CD4-positive, alpha-beta T cell (primary cell): ENCODE measurements at places on chromosomes 11 and 22.

- no peaks in the 10 kb centered on the region for H3K27me3 ChIP-seq
- no peak overlapping the region for H3K4me3 ChIP-seq
- no peak overlapping the region for H3K27ac ChIP-seq
- H3K4me1 ChIP-seq = no peaks in the 10 kb centered on the region
- no peak for DNase-seq
These were observed 11.6 kb upstream of the RTN4R start for GRCh38 chr22:20279662-20280134.

DNA sequence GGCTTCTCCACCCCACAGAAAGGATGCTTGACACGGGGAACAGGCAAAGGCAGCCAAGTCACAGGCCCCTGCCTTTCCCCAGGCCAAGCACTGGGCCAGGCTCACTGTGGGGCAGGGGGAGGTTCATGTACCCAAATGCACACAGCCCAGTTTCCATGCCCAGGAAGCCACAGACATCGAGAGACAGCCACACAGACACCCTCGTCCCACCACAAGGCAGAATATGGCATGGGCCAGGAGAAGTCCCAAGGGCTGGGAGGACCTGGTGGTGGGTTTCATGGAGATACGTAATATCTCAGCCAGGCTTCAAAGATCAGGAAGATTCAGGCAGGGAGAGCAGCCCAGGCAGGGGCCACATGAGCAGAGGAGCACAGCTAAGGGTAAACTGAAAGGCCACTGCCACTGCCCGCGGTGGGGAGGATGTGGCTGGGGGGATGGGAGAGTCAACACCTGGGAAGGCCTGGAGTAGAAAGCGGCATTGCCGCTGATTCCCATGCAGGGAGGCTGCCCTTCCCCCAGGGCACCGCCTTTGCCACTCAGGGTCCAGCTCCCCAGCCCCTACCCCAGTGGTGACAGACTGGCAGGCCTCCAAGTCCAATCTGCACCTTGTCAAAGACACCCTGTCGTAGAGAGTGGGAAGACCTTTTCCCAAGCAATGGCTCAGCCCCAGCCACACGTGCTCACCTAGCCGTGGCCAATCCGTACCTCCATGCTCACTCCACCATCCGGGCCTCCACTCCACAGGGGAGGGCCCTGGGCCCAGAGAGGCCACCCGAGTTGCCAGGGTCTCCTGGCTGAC lies 2.4 kb upstream of the MFNG start:
- no peak for DNase-seq
- H3K4me3 ChIP-seq = no peak overlapping the region
- H3K27me3 ChIP-seq = no peaks in the 10 kb centered on the region
- peaks cover 84% of the 10 kb centered on the region for H3K4me1 ChIP-seq
- H3K27ac ChIP-seq = no peak overlapping the region

DNA sequence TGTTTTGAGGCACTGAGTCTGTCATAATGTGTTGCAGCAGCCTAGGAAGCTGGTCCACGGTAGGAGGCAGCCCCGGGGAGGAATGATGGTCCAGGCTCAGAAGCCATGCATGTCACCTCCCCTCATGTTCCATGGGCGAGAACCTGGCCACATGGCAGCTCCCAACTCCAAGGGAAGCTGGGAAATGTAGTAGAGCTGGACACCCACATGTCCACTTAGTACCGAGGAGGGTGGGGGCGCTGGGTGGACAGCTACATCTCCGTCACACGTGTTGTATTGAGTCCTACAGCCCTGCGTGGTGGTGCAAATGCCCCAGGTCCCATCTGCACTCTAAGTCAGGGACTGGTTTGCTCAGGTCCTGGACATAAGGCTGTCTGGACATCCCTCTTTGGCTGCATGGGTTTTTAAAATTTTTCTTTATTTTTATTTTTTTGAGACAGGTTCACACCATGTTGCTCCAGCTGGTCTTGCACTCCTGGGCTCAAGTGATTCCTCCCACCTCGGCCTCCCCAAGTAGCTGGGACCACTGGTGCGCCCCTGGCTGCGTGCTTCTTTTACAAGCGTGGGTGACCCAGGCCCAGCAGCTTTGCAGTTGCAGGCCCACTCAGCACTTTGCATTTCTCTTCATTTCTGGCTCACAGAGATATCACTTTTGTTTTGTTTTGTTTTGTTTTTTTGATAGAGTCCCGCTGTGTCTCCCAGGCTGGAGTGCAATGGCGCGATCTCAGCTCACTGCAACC lies 3.9 kb upstream of the CTTN start:
- peaks cover 18% of the 10 kb centered on the region for H3K4me1 ChIP-seq
- H3K36me3 ChIP-seq = no peaks in the 10 kb centered on the region
- no peak overlapping the region for H3K27ac ChIP-seq
- peaks cover 17% of the 10 kb centered on the region for H3K27me3 ChIP-seq
- DNase-seq = no peak

GRCh38 chr11:125190566-125190965 lies 26.0 kb downstream of the PKNOX2 start:
- H3K27me3 ChIP-seq = peaks cover 28% of the 10 kb centered on the region
- H3K36me3 ChIP-seq = no peaks in the 10 kb centered on the region
- H3K4me1 ChIP-seq = no peaks in the 10 kb centered on the region
- DNase-seq = no peak
- H3K4me3 ChIP-seq = no peak overlapping the region

DNA sequence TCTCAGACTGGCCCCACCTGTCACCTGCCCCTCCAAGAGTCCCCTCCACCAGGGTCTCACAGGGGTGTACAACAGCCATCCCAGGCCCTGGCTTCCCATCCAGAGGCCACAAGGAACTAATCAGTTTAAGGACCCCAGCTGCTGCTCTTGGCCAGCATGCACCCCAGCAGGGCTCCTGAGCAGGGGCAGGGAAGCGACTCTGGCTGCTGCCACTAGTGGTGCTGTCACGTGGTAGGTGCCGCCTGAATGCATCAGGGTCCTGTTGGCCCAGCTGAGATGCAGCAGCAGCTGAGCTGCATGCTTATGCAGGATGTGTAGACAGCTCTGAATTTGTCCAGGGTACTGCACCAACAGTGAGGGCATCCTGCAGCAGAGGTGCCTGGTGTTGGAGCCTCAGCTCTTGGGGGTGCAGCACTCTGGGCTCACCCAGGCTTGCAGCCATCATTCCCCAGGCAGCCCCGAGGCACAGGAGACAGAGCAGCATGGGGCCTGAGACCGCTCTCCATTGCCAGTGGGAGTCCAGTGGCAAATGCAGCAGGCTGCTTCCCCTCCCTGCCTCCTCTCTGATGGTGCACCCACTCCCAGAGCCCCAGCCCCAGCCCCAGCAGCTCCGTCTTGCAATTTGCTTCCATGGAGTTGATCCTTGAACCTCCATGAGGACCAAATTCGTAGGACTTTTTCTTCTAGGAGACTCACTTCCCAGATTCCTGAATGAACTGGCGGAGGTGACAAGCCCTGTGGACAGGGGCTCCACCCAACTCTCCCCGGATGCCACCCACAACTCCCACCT lies 98.7 kb downstream of the MPPED1 start:
- H3K27me3 ChIP-seq = no peaks in the 10 kb centered on the region
- no peak overlapping the region for H3K4me3 ChIP-seq
- H3K4me1 ChIP-seq = no peaks in the 10 kb centered on the region
- H3K27ac ChIP-seq = no peak overlapping the region
- DNase-seq = no peak

DNA sequence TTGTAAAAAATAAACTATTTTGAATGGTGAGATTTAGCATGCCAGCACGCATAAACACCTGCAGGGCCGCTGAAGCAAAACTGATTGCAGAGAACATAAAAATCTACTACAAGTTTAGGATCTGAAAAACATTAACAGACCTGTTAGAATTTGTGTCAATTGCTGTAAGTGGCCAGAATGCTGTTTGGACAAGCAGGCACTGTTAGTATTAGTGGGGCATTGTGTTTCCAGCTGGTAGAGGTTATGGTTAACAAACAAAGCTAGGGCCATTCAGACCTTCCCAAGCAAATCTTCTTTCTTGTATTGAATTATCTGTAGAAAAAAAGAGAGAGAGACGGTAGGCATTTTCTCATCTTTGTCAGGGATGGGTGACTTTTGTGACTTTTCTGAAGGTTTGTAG lies 57.6 kb upstream of the OLFML1 start:
- H3K36me3 ChIP-seq = no peaks in the 10 kb centered on the region
- no peak for DNase-seq
- H3K27ac ChIP-seq = no peak overlapping the region
- H3K27me3 ChIP-seq = peaks cover 2% of the 10 kb centered on the region
- no peak overlapping the region for H3K4me3 ChIP-seq

GRCh38 chr11:2816523-2816922 lies 69.1 kb downstream of the CDKN1C start:
- H3K4me1 ChIP-seq = peaks cover 7% of the 10 kb centered on the region
- DNase-seq = no peak
- H3K4me3 ChIP-seq = no peak overlapping the region
- H3K36me3 ChIP-seq = peaks cover 2% of the 10 kb centered on the region
- H3K27me3 ChIP-seq = no peaks in the 10 kb centered on the region

DNA sequence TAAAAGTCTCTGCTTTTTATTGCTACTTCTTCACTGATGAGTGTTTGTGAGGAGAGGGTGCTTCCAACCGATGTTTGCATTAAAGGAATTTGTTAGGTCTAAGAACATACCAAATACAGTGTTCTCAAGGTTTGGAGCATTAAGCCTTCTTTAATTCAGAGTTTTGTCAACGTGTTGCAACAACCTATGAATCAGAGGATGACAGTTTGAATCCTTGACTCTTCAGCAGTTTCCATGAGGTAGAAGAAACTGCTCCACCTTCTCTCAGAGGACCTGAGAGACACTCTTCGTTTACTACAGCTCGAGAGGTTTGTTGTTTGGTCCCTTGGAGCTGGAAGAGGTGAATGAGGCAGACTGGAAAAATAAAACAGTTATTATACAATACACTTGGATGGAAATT lies 55.7 kb downstream of the NCAM1 start:
- no peak overlapping the region for H3K4me3 ChIP-seq
- no peaks in the 10 kb centered on the region for H3K36me3 ChIP-seq
- no peak for DNase-seq

DNA sequence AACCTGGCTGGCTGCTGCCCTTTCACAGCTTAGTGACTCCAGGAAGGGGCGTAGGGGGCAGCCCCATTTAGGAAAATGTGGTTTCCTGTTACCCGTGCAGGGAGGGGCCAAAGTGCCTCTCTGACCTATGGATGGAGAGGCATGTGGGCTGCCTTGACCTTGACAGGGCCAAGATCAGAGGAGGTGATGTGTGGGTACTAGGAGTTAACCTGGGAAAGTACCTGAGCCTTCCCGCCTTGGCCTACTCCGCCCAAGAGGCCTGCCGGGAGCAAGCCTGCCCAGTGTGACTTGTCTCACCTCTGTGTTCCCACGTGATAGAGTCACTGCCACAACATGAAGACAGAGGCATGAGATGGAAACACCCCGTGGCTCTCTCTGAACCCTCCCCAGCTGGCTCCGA lies 33.4 kb downstream of the GRAMD4 start:
- DNase-seq = no peak
- no peak overlapping the region for H3K27ac ChIP-seq
- H3K36me3 ChIP-seq = no peaks in the 10 kb centered on the region
- no peaks in the 10 kb centered on the region for H3K27me3 ChIP-seq
- peaks cover 15% of the 10 kb centered on the region for H3K4me1 ChIP-seq

DNA sequence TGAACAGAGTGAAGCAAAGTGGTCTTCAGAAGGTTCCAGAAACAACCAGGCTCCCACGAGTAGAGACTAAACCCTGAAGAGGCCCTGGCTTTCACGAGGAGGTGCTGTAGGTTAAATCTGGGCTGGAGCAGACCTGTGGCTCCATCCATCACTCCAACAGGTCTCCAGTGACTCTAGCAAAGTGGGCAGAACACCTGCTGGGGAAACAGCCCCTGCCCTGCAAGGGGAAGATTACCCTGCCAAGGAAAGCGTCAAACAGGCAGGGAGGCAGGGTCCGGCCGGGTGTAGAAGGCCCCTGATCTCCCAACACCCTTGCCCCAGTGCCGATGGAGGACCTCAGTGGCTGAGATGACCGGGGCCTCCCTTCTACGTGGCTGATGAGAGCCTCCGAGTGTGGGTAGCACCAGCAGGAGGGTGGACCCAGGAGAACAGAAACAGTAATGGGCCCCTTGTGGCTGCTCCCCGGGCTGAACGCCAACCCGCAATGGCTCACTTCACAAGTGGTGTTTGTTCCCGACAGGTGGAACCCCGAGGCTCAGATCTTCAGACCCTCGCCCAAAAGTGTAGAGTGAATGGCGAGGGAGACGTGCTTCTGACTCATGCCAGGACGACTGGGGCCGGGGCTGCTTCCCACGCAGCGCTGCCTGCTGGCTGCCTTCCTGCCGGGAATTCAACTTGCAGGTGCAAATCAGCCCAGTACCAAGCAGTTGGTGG lies 112.0 kb downstream of the SHANK2 start:
- H3K4me3 ChIP-seq = no peak overlapping the region
- H3K4me1 ChIP-seq = no peaks in the 10 kb centered on the region
- DNase-seq = no peak
- no peak overlapping the region for H3K27ac ChIP-seq

DNA sequence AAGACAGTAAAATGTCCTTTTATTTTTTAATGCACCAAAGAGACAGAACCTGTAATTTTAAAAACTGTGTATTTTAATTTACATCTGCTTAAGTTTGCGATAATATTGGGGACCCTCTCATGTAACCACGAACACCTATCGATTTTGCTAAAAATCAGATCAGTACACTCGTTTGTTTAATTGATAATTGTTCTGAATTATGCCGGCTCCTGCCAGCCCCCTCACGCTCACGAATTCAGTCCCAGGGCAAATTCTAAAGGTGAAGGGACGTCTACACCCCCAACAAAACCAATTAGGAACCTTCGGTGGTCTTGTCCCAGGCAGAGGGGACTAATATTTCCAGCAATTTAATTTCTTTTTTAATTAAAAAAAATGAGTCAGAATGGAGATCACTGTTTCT lies 1.1 kb upstream of the CCND1 start:
- no peak for DNase-seq
- peaks cover 59% of the 10 kb centered on the region for H3K4me1 ChIP-seq

DNA sequence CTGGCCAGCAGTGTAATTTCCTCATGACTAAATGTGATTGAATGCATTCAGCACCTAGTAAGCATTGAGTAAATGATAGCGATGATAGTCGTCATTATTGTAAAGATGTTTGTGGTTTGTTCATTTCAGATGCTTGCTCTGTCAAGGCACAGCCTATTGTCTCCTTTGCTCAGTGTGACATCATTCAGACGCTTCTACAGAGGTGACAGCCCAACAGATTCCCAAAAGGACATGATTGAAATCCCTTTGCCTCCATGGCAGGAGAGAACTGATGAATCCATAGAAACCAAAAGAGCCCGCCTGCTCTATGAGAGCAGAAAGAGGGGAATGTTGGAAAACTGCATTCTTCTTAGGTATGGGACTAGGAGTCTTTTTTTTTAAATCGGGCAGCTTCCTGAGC lies 7.6 kb downstream of the SDHAF2 start:
- no peak for DNase-seq
- H3K4me1 ChIP-seq = peaks cover 24% of the 10 kb centered on the region
- H3K27ac ChIP-seq = no peak overlapping the region
- H3K36me3 ChIP-seq = peaks cover 54% of the 10 kb centered on the region
- H3K4me3 ChIP-seq = no peak overlapping the region

DNA sequence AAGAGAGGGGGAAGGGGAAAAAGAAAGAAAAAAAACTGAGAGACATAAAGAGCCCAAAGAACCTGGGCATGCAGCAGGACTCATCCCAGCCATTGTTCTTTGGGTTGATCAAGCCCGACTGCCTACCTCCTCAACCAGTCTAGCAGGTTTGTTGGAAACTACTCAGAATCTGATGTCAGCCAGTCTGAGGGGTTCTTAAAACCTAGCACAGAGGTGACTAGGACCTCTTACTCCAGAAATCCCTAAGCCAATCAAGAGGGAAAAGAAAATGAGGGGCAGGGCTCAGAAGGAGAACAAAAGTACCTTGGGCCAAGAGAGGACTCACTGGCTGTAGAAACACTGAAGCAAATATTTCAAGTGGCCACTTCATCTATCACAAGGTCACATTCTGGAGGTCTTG lies 228.0 kb downstream of the AASDHPPT start:
- H3K36me3 ChIP-seq = no peaks in the 10 kb centered on the region
- no peaks in the 10 kb centered on the region for H3K4me1 ChIP-seq
